ENCODE measurements at places on chromosomes 1 and 21.

DNA sequence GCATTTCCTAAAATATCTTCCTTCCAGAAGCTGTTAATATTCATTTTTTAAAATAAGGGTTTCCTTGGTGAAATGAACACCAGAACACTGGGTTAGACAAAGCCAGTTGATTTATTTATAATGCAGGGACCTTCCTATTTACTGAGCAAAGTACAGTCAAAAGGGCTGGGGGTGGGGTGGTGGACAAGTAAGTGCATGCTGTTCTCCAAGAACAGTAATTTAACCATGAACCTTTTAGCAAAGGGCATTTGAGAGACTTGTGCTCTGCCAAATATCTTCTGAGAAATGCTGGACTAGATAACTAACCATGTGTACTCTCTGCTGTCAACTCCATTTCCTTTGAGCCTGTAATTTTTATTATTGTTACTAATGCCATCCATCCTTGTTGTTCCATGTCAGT lies 100.2 kb downstream of the OMA1 start:
- DNase-seq: no peak

GRCh38 chr1:59738591-59739015 lies 76.1 kb upstream of the HOOK1 start:
- no peak for DNase-seq

GRCh38 chr1:28437264-28437923 lies 67.9 kb downstream of the PHACTR4 start:
- no peak for DNase-seq

GRCh38 chr1:104830534-104830933 lies 1080.8 kb downstream of the AMY1C start:
- DNase-seq: no peak

- no peak for DNase-seq
These were observed 48.5 kb upstream of the EDEM3 start for GRCh38 chr1:184803180-184803492.

DNA sequence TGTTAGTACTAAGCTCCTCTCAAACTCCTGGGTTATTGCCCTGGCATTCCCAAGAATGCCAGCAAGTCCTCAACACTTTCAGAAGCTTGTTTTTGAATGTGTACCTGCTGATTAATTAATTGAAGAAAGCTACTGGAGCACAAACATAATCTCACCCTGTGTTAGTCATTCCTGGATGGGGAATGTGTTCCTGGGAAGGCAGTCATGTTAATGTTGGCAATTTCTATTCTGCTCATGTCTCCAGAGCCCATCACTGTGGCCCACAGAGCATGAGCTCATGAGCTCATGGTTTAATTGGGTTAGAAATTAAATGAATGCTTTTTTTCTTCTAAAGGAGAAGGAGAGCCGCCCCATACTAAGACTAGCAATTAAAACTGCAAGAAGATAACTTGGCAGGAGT lies 31.9 kb upstream of the KCNA3 start:
- no peak for DNase-seq

GRCh38 chr1:58746757-58747156 lies 37.1 kb downstream of the JUN start:
- no peak for DNase-seq

DNA sequence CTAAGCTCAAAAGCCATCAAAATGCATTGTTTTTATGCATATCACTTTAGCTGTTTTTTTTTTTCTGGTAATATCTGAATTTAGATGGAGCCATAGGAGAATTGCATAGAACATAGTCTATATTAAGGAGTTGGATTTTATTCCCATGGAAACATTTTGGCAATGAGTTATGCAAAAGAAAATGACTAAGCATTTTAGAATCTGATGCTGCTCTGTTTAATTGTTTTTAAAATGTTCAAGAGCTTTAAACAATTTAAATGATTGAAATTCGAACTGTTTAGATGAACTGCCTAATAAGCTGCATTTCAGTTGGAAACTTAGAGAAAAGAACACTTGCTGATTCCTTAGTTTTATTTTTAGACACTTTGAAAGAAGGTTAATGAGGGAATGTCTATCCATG lies 1531.5 kb upstream of the B3GALT2 start:
- no peak for DNase-seq

DNA sequence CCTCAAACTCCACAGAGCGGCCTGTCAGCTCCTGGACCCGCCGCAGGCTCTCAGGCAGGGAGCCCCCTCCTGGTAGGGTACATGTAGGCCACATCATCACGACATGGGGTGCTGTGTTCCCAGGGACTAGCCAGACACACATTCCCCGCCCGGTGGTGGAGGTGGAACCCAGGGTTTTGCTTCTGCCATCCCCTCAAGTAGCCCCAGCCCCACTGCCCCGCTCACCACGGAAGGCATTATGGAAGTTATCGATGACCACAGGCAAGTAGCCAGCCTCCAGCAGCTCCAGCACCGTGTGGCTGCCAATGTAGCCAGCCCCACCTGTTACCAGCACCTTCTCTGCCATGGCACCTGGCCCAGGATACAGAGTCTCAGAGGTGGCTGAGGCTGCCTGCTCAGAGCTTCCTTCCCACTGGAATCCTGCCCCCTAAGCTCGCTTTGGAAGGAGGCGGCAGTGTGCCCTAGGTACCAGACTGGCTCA lies 1.9 kb downstream of the GALE start:
- DNase-seq: no peak

- DNase-seq: no peak
These were observed 93.2 kb downstream of the PRDM2 start for GRCh38 chr1:13793088-13793730.

- DNase-seq: peak; percentile 30
These were observed 4.4 kb downstream of the CYB561D1 start for GRCh38 chr1:109498161-109498801.

DNA sequence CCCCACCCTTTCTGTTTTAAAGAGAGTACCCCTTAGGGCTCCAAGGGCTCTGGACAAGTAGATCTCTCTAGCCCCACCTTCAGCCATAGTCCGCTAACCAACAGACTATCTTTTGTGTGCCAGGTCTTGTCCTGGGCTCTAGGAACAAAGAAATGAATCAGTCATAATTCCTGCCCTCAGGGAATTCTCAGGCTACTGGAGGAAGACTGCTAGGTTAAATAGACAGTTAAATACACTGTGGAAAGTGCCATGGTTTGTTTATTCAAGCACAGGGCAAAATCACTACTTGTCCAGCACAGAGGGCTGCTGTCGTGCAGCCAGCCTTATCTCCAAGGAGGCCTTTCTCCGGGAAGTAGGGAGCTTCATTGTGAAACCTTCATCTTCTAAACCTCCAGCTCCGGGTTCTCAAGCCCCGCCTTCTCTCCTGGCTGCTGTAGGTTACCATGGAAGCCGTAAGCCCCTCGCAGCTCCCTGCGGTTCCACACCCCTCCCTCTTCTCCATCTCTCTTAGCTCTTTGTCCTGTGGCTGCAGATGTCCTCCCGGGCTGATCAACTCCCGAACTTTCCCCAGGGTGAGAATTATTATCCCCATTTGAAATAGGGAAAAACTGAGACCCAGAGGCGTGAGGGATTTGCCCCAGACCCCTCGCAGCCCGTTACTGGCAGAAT lies 29.8 kb downstream of the SHISAL2A start:
- DNase-seq: no peak

- DNase-seq: no peak
These were observed 85.1 kb downstream of the ENAH start for GRCh38 chr1:225567789-225568188.

DNA sequence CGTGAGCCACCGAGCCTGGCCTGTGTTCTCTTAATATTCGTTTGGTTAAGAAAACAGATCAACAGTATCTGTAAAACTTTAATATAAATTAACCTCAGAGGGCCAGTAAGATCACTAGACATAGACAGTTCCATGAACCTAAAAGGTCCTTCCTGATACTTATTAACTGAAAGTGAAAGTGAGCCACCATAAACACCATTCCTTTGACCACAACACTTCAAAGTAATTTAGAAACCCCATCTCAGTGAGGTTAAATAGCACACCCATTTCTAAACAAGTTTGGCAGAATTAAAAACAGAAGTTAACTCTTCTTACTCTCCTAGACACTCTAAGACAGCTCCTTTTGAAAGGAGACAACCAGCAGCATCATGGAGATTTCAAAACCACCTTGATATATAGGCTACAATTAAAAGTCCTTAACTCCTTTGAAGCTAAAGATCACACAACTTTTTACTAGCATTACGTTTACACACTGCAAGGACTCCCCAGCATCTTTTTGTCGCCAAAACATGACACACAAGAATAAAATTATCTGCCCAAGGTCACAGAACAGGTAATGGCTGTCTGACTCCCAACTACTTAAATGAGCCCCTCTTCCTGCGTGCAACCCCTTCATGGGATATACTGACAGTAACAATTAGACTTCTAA lies 2.2 kb downstream of the RNF19B start:
- no peak for DNase-seq

DNA sequence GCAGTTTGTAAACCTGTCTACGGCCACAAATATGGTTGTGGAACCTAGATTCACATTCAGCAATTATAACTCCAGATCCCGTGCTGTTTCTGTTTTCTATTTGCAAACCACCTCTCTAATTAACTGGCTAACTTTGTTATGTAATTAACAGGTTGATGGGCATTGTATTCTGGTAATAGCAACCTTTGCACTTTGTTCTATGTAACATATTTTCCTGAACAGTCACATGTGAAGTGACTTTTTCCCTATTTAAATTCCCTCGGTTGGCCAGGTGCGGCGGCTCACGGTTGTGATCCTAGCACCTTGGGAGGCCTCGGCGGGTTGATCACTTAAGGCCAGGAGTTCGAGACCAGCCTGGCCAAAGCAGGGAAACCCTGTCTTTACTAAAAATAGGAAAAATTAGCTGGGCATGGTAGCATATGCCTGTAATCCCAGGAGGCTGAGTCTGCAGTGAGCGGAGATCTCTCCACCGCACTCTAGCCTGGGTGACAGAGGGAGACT lies 1.4 kb downstream of the ACADM start:
- no peak for DNase-seq

DNA sequence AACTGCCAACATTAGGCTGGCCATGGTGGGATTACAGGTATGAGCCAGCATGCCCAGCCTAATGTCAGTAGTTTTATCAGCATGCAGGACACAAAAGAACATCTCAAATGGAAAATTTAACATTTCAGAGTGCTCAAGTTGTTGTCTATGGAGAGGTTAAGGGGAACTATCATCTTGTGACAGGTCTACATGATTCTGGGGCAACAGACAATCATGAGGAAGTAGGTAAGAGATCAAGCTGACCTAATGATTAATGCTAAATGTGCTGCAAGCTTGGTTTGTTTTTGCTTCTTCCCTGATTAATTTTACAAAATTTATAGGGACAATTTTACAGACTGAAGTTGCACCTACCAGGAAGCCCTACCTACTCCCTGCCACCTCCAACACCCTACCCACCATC lies 36.6 kb downstream of the FMO4 start:
- DNase-seq: no peak

GRCh38 chr1:234111458-234112142 lies 207.1 kb downstream of the SLC35F3 start:
- no peak for DNase-seq

- no peak for DNase-seq
These were observed 38.4 kb downstream of the PEX14 start for GRCh38 chr1:10513199-10513598.

- DNase-seq: no peak
These were observed 22.8 kb downstream of the DHX9 start for GRCh38 chr1:182861994-182862393.

DNA sequence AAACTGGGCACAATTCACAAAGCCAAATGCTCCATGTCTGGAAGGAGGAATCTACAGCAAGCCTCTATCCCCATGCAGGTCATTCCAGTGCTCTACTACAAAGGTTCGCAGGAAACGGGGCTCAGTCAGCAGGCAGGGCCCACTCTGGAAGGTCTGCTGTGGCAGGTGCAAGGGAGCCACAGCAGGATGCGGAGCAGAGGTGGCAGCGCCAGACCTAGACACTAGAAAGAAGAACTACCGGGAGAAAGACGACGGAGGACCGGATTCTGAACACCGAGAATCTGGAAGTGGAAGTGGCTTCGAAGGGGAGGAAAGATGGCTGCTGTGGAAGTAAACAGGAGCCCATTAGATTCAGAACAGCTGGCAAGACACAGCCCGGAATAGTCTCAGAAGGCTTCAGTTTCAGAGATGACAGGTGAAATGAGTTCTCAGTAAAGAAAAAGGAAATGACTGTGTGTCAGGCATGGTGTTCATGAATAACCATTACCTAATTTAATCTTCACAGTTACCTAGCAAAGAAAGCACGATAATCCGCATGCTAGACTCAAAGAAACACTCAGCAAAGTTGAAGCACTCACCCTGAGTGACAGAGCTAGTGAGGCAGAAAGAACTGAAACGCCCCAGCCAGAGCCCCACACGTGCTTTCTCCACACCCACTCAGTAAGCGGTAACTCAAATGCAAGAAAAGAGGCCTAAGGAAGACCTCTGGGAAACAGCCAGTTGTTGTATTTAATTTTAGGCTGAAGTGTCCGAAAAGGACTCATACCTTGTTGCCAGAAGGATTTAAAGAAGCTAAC lies 21.4 kb downstream of the SETD4 start:
- DNase-seq: no peak

GRCh38 chr1:87951852-87952251 lies 623.2 kb downstream of the LMO4 start:
- DNase-seq: no peak

DNA sequence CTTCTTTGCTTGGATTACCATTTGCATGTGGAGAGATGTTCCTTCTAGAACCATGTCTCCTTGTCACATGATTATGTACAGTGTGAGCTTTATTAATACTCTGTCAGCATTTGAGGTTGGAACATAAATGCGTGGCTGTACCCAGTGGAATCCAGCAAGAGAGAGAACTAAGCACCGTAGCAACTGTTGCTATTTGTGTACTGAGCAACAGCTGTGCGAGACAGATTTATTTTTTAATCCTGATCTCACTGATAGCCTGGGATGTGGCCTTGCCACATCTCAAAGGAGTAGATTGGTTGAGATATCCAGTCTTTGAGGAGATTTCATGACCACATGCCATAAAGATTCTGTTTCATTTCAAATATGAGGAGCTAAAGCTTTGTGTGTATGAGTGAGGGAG lies 43.4 kb downstream of the KIF1B start:
- DNase-seq: no peak

GRCh38 chr21:35006248-35006647 lies 42.9 kb downstream of the RUNX1 start:
- DNase-seq: no peak

- no peak for DNase-seq
These were observed 192.5 kb downstream of the KAZN start for GRCh38 chr1:14790982-14791381.
